Spleen (tissue), 13 donors: ENCODE measurements at places on chromosomes 5 and 9. TPM values are rescaled to one million over a fixed set of nuclear protein-coding genes. Genes with fewer than 3 reads are reported as not detected.

HTR1A gene
- not detected for total RNA-seq

- DNase-seq, result no peak
Observed at GRCh38 chr5:158899792-158900191, 199.9 kb downstream of the EBF1 start.

- no peak for DNase-seq
Observed at GRCh38 chr5:85647349-85648127, 970.2 kb upstream of the COX7C start.

GRCh38 chr9:76342858-76343257, 51.4 kb downstream of the RFK start:
- no peak for DNase-seq

DNA sequence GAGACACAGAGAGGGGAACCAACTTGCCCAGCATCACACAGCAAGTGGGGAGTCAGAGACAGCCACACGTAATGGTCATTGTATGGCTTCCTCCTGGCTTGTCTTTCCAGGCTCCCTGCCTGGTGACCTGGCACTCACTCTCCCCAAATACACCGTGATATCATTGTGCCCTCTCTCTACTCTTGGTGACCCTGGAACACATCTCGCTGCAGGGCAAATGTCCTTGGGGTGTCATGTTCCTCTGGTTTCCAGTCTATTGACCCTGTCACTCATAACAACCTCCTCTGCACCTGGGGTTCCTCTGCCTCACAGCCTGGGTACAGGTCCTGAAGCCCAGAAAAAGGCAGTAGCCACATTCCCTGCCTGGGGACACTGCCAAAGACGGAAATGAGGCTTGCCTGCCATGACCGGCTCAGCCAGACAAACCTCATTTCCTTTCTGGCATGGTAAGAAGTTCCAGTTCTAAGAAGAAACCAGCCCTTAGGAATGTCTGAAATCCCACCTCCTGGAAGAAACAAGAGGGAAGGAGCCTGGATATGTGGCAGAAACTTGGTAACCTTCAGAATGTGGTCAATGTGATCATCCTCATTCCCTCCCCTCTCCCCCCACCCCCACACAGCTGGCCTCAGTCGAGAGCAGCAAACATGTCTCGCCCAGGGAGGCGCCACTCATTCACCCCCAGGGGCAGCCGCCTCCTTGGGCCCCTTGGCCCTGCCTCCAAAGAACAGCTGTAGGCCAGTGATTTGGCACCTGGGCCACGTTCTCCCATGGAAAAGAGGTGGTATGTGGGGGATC, 30.6 kb upstream of the SMU1 start:
- no peak for DNase-seq

- no peak for DNase-seq
Observed at GRCh38 chr9:126763130-126763764, 41.6 kb upstream of the ZBTB43 start.

DNA sequence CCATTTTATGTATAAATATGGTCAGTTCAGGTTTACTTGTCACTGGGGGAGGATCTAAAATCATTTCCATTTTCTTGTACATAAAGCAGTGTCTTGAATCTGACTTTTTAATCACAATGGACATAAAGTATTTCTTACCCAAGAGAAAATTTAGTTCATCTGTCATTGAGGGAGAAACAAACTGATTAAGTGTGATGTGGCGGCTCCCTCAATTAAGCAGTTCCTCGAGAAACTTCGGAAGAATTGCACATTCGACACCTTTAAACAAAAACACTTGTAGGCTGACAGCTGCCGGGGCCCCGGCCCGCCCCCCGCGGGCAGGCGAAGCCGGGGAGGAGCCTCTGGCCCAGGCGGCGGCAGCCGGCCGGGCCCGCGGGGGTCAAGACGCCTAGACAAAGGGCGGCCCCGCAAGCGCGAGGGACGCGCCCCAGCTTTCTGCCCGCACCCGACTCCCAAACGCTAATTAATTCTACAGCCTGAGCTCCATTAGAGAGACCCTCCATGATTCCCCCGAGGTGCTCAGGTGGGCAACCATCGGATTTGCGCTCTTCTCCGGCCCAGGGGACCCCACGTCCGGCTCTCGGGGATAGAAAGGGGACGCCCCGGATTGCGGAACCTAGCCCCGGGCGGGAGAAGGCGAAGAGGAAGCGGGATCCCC, 750 bp downstream of the TRIM36 start:
- no peak for DNase-seq

LCN1 gene
- total RNA-seq, result not detected

XRCC4 gene
- total RNA-seq, result 13.2 TPM

GRCh38 chr5:17056141-17056631, 120.1 kb upstream of the MYO10 start:
- DNase-seq, result no peak

DNA sequence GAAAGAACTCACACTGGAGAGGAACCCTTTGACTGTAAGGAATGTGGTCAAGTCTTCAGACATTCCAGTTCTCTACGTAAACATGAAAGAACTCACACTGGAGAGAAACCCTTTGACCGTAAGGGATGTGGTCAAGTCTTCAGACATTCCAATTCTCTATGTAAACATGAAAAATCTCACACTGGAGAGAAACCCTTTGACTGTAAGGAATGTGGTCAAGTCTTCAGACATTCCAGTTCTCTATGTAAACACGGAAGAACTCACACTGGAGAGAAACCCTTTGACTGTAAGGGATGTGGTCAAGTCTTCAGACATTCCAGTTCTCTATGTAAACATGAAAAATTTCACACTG, 32.6 kb downstream of the MAPK9 start:
- DNase-seq, result no peak

DNA sequence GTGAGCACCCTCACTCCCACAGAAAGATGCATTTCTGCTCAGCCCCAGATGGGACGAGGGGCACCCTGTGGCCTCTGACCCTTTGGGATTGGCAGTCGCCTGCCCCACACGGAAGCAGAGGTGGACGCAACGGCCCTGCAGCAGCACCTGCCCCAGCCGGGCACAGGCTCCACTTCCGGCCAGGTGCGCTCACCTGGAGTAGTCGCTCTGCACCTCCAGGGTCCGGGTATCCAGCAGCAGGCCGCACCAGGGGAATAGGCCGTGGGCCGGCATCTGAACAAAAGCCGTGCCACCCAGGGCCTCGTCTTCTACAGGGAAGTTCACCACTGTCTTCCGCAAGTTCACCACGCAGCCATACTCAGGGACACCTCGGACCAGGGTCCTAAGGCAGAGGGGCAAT, 30.7 kb downstream of the TERT start:
- no peak for DNase-seq

ATOX1 gene
- 78.9 TPM for total RNA-seq
